HL-60 (cell line): ENCODE measurements at places on chromosomes 12 and 14.

DNA sequence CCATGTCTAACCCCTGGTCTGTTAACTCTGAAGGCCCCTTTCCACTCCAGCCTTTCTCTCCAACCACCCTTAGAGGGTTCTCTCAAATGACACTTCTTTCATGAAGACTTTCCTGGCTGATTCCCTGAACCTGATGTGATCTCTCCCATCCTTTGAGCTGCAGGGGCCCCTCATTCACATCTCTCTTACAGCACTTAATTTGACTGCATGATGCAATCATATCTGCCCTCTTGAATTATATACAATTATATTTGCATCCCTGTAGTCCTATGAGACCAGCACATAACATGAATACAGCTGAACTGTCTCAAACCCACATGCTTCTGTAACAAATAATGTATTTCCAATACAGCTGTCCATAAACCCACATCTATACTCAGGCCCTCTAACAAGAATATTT is 56.4 kb downstream of the PPP2R5E start:
- no peak for DNase-seq

- DNase-seq, result no peak
These were observed 29.4 kb downstream of the PPFIA2 start for GRCh38 chr12:81729781-81730180.

DNA sequence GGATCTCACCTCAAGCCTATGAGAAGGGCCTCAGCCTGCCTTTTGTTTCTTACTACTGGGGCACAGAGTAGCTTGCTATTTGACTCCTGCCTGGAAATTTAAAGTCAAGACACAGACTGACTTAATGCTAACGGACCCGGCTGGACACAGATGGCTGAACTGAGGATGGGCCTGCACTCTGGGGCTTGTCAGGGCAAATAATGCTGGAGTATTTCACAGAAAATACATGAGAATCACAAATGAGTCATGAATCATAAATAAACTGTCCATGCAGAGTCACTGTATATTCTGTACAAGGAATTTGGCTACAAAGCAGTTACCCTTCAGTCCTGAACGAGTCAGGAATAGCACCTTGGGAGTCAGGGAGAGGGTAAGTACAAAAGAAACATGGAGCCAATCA is 683.2 kb upstream of the FOXG1 start:
- DNase-seq, result no peak

- DNase-seq, result peak; percentile 81
These were observed 44.2 kb downstream of the KCTD10 start for GRCh38 chr12:109432842-109433304.

DNA sequence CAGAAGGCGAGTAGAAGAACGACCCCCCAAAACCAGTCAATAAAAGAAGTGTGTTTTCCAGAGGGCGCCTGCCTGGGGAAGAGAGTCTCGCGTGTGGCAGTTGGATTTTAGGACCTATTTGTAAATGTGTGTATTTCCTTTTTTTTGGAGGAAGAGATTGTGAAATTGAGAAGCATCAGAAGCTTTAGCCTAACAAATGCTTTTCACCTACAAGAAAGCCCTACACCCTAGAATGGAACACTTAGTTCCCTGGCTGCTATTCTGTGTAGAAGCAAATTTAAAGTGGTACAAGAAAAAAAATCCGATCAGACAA is 1.3 kb downstream of the RCOR1 start:
- no peak for DNase-seq

GRCh38 chr12:126967152-126967551 is 1299.8 kb upstream of the TMEM132C start:
- DNase-seq, result no peak

DNA sequence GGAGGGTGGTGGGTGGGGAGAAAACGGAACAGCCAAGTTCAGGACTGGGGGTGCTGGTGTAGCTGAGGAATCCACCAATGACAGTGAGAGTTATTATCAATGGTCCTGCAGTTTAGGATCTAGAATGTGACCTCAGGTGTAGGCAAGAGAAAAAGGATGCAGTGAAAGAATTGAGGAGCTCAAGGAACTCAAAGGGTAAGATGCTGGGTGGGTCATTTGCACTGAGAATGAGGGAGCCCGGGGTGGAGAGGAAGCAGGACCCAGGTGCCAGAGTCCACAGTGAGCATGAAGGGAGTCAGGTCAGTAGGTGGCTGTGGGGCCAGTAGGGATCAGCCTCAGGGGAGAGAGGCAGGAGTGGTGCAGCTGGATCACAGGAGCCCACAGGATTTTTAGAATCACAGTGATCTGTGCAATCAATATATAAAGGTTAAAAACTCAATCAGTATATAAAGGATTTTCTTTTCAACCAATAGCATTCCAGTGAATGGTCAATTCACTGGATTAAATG is 3.2 kb upstream of the KRT7 start:
- no peak for DNase-seq

DNA sequence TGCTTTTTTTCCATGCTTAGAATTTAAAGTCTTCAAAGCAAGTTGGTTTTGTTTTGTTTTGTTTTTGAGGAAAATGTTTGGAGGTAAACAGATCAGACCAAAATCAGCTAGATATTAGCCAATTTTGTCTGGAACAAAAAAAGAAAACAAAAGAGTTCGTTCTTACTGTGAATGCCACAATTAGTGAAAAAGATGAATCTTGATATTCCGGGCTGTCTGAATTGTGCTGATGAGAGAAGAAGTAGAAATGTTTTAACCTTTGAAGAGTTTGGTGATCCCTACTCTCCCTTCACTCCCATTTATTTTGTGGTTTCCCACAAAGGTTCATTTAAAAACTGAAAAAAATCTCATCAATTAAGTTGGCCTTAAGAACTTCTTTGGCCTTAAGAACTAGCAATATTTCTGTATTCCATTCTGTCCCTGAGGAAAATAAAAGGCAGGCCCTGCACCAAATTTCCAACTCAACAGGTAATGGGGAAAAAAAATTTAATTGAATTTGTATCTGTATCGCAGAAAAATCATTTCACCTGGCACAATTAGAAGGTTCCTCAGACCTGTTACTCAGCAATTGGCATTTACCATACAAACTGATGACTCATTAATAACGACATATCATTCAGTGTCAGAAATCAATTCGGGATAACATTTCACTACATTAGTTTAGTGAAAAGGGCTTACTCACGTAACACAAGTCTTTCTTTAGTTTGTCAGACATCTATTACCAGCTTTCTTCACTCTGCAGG is 562 bp upstream of the GLIPR1L2 start:
- DNase-seq, result no peak

- DNase-seq, result no peak
These were observed 68.6 kb upstream of the MAX start for GRCh38 chr14:65170768-65171507.

DNA sequence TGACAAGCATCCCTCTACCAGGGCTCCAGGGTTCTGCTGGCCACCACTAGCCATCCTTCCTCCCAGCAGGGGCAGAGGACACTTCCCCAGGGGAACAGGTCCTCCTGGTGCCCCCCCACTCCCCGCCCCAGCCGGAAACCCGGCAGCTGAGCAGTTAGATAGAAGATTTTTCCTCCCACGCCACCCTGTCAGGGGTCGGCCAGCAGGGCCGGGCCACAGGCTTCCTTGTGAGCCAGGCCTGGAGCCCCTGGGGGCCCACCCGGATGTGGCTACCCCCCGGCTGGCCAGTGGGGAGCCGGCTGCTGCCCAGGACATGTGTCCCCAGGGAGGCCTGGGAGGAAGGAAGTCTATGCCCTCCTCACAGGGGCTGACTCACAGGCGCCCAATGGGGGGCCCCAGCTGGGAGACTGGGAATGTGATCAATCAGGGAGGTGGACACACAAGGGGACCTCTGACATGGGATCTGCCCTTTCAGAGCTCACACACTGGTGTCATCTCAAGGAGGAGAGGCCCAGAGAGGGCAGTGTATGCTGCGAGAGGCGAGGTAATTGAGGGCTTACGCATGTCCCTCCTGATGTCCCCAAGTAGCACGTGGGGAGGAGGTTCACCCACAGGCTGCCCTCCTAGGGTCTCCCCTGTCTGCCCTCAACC is 4.2 kb downstream of the SH2B3 start:
- DNase-seq, result peak; percentile 58

- DNase-seq, result no peak
These were observed 80.7 kb downstream of the ARMH4 start for GRCh38 chr14:58071341-58071740.

DNA sequence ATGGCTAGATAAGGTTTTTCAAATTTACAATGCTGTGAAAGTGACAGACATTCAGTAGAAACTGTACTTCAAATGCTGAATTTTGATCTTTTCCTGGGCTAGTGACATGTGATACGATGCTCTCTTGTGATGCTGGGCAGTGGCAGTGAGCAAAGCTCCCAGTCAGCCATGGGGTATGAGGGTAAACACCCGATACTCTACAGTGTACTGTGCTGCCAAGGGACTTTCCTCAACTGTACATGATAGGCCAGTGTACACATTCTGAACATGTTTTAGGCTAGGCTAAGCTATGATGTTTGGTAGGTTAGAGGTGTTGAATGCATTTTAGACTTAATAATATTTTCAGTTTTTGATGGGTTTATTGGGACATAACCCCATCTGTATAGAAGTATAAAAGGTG is 17.6 kb downstream of the MBIP start:
- no peak for DNase-seq

DNA sequence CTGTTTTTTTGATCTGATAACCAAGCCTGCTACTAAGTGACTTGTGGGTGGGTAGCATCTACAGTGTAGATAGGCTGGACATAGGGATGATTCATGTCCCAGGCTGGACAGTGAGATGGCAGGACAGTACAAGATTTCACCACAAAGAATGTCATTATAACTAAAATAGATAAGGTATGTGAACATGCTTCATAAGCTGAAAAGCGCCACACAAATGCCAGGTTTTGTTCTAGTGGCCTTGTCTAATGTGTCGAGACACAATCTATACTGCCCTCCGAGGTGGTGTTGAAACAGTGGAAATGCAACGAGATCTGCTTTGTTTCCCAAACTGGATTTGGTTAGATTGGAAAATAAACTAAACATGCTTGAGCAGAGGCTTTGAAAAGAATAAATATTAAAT is 4.4 kb downstream of the LGALS3 start:
- DNase-seq, result no peak

DNA sequence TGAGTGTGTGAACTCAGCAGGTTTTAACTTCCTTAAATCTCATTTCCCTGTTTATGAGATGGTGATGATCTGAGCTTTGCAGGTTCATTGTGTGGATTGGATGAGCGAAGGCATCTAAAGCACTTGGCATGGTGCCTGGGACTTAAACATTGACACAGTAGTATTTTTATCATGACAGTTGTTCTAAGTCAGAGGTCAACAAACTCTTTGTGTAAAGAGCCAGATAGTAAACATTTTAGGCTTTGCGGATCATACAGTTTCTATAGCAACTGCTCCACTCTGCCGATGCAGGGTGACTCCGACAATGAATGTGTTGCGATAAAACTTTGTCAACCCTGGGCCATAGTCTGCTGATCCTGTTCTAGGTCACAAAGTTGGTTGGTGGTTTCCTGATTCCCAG is 25.2 kb downstream of the SLC24A4 start:
- DNase-seq, result no peak

- DNase-seq, result no peak
These were observed 381.1 kb downstream of the IPO8 start for GRCh38 chr12:30314506-30315100.

DNA sequence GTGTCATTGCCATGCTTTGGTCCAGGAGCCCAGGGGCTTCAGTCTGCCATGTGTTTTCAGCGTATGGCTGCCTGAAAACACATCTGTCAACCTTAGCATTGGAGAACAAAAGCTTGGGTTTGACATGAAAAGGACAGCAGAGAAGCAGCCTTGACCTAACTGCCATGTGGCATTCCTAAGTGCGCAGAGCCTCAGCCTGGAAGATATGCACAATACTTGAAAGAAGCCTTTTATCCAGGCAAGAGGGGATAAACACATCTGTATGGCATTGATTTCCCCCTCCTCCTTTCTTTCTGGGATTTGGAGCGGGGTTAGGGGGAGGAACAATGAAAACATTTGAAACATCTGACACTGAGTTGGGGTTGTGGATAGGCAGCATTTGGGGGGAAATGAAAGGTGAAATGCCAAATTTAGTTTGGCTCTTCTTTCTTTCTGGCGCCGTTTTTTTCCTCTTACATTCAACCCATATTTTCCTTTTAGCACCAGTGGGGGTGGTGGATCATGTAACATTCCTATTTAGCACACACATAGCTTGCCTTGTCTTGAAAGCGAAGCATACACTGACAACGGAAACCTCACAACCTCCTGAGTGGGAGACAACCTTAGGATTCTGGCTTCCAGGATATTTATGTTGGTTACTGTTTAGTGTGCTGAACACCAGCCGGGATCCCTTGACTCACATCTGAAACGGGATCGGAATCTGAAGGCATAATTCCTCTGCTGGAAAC is 177.0 kb downstream of the C12orf75 start:
- no peak for DNase-seq

- no peak for DNase-seq
These were observed 810 bp downstream of the MARCHF9 start for GRCh38 chr12:57755454-57756372.

GRCh38 chr14:50010752-50011151 is 105.6 kb downstream of the VCPKMT start:
- no peak for DNase-seq

GRCh38 chr14:88209273-88209672 is 113.8 kb downstream of the KCNK10 start:
- DNase-seq, result no peak

DNA sequence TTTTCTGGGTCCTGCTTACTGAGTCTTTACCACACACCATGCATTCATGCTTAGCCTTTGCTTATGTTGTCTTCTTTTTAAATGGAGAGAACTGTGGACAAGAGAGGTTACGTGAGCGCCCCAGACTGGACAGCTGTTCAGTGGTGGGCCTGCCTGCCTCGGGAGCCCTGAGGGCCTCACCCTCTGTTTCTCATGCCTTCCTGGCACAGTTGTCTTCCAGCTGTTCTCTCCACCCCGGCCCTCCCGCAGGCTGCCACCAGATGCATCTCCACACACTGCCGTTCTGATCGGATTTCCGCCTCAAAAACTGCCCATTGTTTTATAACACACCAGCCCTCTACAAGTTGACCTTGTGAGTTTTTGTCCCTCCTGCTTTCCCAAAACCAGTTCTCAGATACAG is 100.8 kb downstream of the SAMD4A start:
- DNase-seq, result no peak

GRCh38 chr14:90355540-90356518 is 24.1 kb upstream of the NRDE2 start:
- DNase-seq, result no peak

DNA sequence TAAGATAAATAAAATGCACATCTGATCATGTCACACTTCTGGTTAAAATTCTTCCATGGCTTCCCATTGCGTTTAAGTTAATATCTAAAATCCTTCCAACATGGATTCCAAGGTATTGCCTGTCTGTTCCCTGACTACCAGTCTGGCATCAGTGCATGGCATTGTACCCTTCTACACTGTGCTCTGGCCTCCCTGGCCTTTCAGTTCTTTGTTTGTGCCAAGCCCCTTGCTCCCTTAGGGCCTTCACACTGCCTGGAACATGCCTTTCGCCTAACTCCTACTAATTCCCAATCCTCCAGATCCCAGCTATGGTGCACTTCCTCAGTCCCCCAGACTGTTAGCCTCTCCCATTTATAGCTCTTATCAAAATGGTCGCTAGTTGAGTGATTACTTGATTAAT is 6.3 kb downstream of the CIPC start:
- no peak for DNase-seq

GRCh38 chr14:66403183-66403582 is 83.0 kb upstream of the CCDC196 start:
- DNase-seq, result peak; percentile 3

- no peak for DNase-seq
These were observed 40.2 kb downstream of the PROX2 start for GRCh38 chr14:74835645-74836250.
